CD4-positive, CD25-positive, alpha-beta regulatory T cell (primary cell): ENCODE measurements at places on chromosomes 3 and 15. TPM values are rescaled to one million over a fixed set of nuclear protein-coding genes. Genes with fewer than 3 reads are reported as not detected.
A peak's percentile ranks its signal among the peaks of the same experiment; 100 is the strongest.

The NR2E3 gene
- not detected for polyA plus RNA-seq

- no peaks in the 10 kb centered on the region for H3K4me1 ChIP-seq
- no peak overlapping the region for H3K4me3 ChIP-seq
- H3K36me3 ChIP-seq: no peaks in the 10 kb centered on the region
- H3K27me3 ChIP-seq: peaks cover 13% of the 10 kb centered on the region
- H3K27ac ChIP-seq: no peak overlapping the region
- no peak for DNase-seq
Measured at GRCh38 chr3:174441588-174442301, 417.4 kb upstream of the NAALADL2 start.

DNA sequence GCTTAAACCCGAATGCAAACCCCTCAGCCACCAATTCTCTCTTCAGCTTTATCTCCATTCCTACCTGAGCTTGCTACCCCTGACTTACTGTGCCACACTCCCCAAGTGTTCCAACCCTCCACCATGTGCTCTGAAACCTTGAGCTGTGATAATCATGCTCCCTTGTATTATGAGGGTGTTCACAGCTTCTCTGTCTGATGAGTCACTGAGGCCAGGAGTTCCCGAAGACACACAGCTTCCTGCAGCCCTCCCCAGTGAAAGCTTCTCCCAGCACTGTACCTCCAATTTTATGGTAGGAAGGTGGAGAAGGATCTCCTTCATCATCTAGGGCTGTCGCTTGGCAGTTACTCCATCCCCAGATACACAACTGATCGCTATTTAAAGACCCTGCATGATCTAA, 24.9 kb downstream of the STAC start:
- H3K27ac ChIP-seq: no peak overlapping the region
- no peak overlapping the region for H3K4me3 ChIP-seq
- no peaks in the 10 kb centered on the region for H3K36me3 ChIP-seq
- no peak for DNase-seq
- H3K27me3 ChIP-seq: no peaks in the 10 kb centered on the region

GRCh38 chr15:51307325-51307724, 31.1 kb downstream of the CYP19A1 start:
- H3K36me3 ChIP-seq: no peaks in the 10 kb centered on the region
- H3K4me3 ChIP-seq: no peak overlapping the region
- no peak for DNase-seq
- no peaks in the 10 kb centered on the region for H3K27me3 ChIP-seq

The TXNRD3 gene
- polyA plus RNA-seq: 0.67 TPM

- H3K27ac ChIP-seq: no peak overlapping the region
- no peak overlapping the region for H3K4me3 ChIP-seq
- no peaks in the 10 kb centered on the region for H3K4me1 ChIP-seq
Measured at GRCh38 chr3:12750658-12751071, 8.4 kb downstream of the TMEM40 start.

DNA sequence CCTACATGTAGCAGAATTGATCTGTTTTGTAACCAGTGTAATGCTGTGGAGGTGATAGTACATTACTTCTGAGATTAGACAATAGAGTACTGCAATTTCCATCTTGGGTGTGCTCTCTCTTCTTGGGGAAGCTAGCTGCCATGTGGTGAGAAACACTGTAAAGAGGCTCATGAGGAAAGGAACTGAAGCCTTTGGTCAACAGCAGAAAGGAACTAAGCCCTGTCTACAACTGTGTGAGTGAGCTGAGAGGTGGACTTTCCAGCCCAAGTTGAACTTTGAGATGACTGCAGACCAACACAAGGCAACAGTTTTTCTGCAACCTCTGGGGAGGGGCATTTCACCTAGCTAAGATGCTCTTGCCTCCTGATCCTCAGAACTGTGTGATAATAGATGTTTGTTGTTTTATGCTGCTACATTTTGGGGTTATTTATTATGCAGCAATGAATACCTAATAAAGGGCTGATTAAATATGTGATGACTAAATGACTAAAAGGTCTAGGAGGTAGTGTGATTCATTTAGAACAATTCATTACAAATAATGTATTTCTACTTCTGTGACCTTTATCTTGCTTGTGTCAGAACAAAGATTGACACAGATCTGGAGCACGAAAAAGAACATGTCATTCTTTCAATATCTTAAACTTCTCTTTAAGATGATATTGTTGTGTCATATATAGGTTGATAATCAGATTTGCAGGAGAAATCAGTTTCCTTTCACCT, 121.6 kb upstream of the THRB start:
- no peak for DNase-seq
- H3K4me1 ChIP-seq: no peaks in the 10 kb centered on the region
- H3K27ac ChIP-seq: no peak overlapping the region
- H3K27me3 ChIP-seq: no peaks in the 10 kb centered on the region
- H3K36me3 ChIP-seq: no peaks in the 10 kb centered on the region
- no peak overlapping the region for H3K4me3 ChIP-seq

- no peaks in the 10 kb centered on the region for H3K27me3 ChIP-seq
- H3K4me3 ChIP-seq: no peak overlapping the region
- H3K4me1 ChIP-seq: no peaks in the 10 kb centered on the region
- H3K36me3 ChIP-seq: no peaks in the 10 kb centered on the region
- DNase-seq: no peak
- H3K27ac ChIP-seq: no peak overlapping the region
Measured at GRCh38 chr3:135248213-135248612, 453.2 kb downstream of the EPHB1 start.

GRCh38 chr3:195221015-195221853, 49.7 kb downstream of the XXYLT1 start:
- no peaks in the 10 kb centered on the region for H3K4me1 ChIP-seq
- no peaks in the 10 kb centered on the region for H3K27me3 ChIP-seq
- H3K4me3 ChIP-seq: no peak overlapping the region
- no peak overlapping the region for H3K27ac ChIP-seq
- DNase-seq: no peak

GRCh38 chr15:100308608-100309007, 33.2 kb downstream of the ADAMTS17 start:
- H3K4me1 ChIP-seq: no peaks in the 10 kb centered on the region
- H3K4me3 ChIP-seq: no peak overlapping the region
- no peaks in the 10 kb centered on the region for H3K36me3 ChIP-seq
- DNase-seq: no peak
- no peaks in the 10 kb centered on the region for H3K27me3 ChIP-seq
- H3K27ac ChIP-seq: no peak overlapping the region

GRCh38 chr15:69929905-69930630, 167.6 kb downstream of the TLE3 start:
- H3K27me3 ChIP-seq: peaks cover 5% of the 10 kb centered on the region
- no peaks in the 10 kb centered on the region for H3K4me1 ChIP-seq
- no peaks in the 10 kb centered on the region for H3K36me3 ChIP-seq
- H3K27ac ChIP-seq: no peak overlapping the region
- H3K4me3 ChIP-seq: no peak overlapping the region
- no peak for DNase-seq

The ITGA11 gene
- polyA plus RNA-seq: 0.02 TPM

DNA sequence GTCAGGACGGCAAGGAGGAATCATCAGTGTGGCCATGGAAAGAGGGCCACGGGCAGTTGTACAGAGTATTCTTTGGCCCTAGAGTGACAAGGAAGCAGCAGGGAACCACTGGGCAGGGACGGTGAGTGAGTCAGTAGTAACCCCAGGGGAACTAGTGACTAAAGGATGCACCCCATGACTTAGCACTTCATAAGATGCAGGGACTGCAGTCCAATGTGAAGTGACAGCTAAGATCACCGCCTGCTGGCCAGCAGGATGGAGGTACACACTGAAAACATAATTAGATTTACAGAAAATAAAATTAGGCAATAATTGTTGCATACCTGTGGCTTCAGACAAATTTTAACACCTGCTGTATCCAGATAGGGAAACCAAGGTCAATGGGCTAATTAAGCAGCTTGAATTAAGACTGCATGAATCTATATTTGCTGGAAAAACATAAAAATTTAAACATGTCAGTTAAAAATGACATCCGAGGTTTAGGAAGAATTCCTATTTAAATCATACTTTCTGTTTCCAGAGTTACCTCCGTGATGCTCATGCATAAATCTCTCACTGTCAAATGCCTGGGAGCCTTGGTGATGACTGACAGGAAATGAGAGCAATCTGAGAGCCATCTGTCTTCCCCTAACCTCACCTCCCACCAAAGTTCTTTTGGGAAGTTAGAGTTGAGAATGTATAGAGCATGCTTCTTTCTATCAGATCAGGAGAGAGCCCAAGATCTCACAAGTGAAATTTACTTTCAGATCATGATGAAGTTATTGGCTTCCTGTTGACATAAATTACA, 56.5 kb downstream of the DCLK3 start:
- no peaks in the 10 kb centered on the region for H3K36me3 ChIP-seq
- H3K4me1 ChIP-seq: no peaks in the 10 kb centered on the region
- no peak overlapping the region for H3K4me3 ChIP-seq
- no peak overlapping the region for H3K27ac ChIP-seq
- no peak for DNase-seq

The WDR82 gene
- polyA plus RNA-seq: 85.9 TPM

The TRH gene
- not detected for polyA plus RNA-seq

- H3K27ac ChIP-seq: no peak overlapping the region
- peaks cover 28% of the 10 kb centered on the region for H3K27me3 ChIP-seq
- DNase-seq: no peak
- H3K4me3 ChIP-seq: no peak overlapping the region
Measured at GRCh38 chr15:39919411-39919747, 687 bp downstream of the GPR176 start.

DNA sequence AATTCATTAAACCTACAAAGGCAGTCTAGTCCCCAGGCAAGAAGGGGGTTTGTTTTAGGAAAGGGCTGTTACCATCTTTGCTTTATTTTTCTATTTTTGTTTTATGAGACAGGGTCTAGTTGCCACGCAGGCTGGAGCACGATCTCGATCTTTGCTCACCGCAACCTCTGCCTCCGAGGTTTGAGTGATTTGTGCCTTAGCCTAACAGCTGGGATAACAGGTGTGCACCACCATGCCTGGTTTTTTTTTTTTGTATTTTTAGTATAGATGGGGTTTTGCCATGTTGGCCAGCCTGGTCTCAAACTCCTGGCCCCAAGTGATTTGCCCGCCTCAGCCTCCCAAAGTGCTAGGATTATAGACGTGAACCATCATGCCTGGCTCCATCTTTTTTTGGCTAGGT, 4.9 kb downstream of the HIGD1A start:
- H3K27me3 ChIP-seq: no peaks in the 10 kb centered on the region
- H3K4me1 ChIP-seq: peaks cover 14% of the 10 kb centered on the region
- H3K36me3 ChIP-seq: no peaks in the 10 kb centered on the region
- H3K27ac ChIP-seq: no peak overlapping the region
- DNase-seq: no peak

- no peak overlapping the region for H3K4me3 ChIP-seq
- no peak overlapping the region for H3K27ac ChIP-seq
- peaks cover 6% of the 10 kb centered on the region for H3K36me3 ChIP-seq
Measured at GRCh38 chr15:73983211-73983727, 8.8 kb downstream of the STOML1 start.

GRCh38 chr3:1294586-1294985, 201.8 kb downstream of the CNTN6 start:
- H3K27me3 ChIP-seq: no peaks in the 10 kb centered on the region
- no peaks in the 10 kb centered on the region for H3K36me3 ChIP-seq
- H3K4me1 ChIP-seq: no peaks in the 10 kb centered on the region
- no peak overlapping the region for H3K27ac ChIP-seq

GRCh38 chr3:75176937-75177336, 487.2 kb upstream of the FRG2C start:
- no peak overlapping the region for H3K27ac ChIP-seq
- no peak for DNase-seq
- H3K27me3 ChIP-seq: no peaks in the 10 kb centered on the region
- no peak overlapping the region for H3K4me3 ChIP-seq

The ITIH1 gene
- not detected for polyA plus RNA-seq

The DNAH12 gene
- polyA plus RNA-seq: not detected

DNA sequence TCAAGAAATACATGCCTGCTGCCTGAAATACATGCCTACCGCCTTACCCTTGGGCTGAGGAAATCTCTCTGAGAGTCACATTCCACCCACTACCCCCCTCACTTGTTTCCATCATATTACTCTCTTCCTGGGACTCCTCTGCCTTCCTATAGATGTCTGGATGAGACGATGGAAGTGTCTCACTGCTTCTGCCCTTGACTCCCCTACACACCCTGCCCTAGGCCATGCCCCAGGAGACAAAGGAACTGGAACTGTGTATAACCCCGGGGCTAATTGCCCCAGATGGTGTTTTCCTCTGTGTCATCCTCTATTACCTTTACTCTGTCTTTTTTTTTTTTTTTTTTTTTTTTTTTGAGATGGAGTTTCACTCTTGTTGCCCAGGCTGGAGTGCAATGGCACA, 102.0 kb downstream of the GTPBP8 start:
- no peak for DNase-seq
- no peaks in the 10 kb centered on the region for H3K36me3 ChIP-seq
- H3K4me3 ChIP-seq: no peak overlapping the region

- H3K27me3 ChIP-seq: no peaks in the 10 kb centered on the region
- H3K36me3 ChIP-seq: no peaks in the 10 kb centered on the region
- peak overlapping the region; percentile 79 for H3K4me3 ChIP-seq
- H3K4me1 ChIP-seq: peaks cover 16% of the 10 kb centered on the region
- peak; percentile 20 for DNase-seq
Measured at GRCh38 chr3:106206146-106206545, 337.3 kb upstream of the CBLB start.

DNA sequence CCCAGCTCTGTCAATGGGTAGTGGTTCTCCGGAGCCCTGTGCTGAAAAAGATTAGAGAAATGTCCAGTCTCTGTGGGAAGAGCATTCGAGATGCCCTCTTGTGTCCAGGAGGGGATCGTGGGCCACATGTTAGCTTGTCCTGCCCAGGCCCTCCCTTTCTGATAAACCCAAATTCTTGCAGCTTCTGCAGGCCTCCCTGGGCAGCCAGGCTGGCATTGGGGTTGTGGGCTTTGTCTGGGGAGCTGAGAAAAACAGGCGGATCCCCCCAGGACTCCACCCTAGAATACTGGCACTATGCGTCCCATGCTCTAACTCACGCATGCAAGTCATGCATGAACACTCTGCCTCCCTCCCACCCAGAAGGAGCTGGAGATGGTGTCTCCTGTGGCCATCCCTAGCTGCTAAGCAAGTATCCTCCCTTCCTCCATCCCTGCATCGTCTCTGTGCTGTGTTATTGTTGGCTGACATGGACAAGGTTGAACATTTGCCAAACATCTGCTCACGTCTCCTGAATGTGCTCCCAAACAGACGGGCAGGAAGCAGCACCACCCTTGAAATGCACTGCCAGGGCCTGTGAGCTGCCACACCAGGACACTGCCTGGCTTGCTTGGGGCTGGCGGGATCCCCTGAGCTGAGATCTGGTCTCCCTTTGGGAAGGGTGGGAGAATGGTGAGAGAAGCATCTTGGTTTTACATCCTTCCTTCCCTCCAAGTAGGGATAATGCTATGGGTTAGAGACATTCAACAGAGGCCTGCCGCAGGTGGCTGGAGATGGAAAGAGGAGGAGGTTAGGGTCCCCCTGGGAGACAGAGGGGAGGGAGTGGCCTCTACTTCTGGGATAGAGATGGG, 26.5 kb downstream of the CFAP161 start:
- H3K4me3 ChIP-seq: no peak overlapping the region
- H3K27ac ChIP-seq: no peak overlapping the region
- DNase-seq: no peak
- H3K4me1 ChIP-seq: peaks cover 5% of the 10 kb centered on the region
- no peaks in the 10 kb centered on the region for H3K36me3 ChIP-seq
- no peaks in the 10 kb centered on the region for H3K27me3 ChIP-seq
